Fibroblast of the conjunctiva (primary cell): ENCODE measurements at places on chromosomes 3 and 15.

GRCh38 chr3:50303013-50303815 lies at the start of gene HYAL1:
HYAL1 (minus strand) TSS chr3:50303574; CDS start chr3:50302956, 618 bp downstream.
- no peak for DNase-seq

DNA sequence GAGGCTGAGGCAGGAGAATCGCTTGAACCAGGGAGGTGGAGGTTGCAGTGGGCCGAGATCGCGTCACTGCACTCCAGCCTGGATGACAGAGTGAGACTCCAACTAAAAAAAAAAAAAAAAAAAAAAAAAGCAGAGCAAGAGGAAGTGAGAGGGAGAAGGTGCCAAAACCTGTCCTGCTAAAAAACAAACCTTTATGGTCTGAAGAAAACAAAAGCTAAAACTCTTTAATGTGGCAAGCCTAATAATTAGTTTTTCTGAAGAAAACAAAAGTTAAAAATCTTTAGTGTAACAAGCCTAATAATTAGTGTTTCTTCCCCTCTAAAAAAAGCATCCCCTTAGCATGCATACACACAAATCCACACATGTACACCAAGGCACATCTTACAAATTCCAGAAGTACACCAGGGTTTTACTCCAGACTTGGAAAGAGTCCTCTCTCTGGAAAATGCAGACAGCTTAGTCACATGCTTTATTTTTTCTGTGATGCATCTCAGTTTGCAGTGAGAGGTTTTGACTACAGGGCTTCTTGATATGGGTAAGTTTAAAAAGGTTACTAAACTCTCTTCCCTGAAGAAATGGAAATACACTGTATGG lies 65.9 kb downstream of the HACD2 start:
- no peak for DNase-seq

DNA sequence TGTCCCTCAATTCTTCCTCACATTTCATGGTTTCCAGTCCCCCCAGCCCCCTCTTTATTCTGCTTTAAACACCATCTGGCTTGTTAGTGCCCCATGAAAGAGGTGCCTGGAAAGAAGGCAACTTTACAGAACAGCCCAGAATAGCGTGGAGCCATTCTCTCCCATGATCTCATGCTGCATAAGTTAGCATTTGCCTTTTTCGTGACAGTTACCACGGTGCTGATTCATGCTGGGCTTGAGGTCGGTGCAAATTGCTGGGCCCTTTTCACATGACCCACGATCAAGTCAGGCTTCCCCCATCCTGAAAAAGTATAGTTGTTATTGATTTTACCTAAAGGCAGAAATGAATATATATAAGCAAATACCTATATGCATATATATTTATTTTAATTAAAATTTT lies 29.6 kb downstream of the SQOR start:
- DNase-seq, result no peak

DNA sequence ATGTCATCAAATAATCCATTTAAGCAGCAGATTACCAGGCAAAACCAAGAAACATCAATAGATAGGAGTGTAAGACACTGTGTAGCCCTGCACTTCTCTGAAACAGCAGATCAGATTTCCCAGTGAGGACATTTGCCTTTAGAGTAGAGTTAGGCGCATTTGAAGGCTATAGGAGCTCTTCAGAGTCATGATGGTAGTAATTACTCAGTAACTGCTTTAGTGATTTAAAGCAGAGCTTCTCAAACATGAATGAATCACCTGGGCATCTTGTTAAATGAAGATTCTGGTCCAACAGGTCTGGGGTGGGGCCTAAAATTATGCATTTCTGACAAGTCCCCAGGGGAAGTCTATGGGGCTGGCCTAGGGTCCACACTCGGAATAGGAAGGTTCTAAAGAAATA lies 36.9 kb downstream of the THRB start:
- no peak for DNase-seq

DNA sequence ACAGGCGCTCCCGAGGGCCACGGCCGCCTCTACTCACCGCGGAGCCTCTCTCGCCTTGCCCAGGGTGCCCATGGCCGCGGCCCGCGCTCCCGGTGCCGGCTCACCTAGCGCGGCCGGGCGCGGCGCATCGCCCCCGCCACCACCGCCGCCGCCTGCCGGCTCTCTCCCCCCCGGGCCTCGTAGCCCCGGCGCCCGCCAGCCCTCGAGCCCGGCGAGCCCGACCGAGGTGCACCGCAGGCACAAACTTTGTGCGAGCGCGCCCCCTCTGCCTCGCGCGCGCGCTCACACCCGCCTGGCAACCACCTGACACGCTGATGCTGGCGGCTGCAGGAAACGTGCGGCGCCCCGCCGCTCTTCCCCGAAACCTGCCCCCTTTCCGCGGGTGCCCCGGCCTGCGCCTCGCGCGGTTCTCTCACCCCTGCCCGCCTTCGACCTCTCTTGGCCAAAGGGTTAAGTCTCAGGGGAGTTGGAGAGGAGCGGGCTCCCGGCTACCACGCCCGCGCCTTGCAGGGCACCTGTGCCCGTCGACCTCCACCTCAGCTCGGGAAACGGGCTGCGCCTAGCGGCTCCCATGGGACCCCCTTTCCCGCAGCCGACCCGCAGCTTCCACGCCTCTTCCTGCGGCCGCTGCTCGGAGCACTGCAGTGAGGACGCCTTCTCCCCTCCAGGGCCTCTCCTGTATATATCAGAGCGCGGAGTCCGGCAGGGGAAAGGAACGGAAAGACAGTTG lies at the start of gene RASGRP1:
Gene RASGRP1 (minus strand): TSS at position 258 of the 730 bp plus-strand sequence. CDS start 186 bp downstream, at position 72.
- no peak for DNase-seq

GRCh38 chr3:58474967-58475578 lies 16.8 kb upstream of the KCTD6 start:
- DNase-seq, result no peak

- DNase-seq, result no peak
These were observed 36.1 kb downstream of the FBXL2 start for GRCh38 chr3:33313331-33313730.

- DNase-seq, result peak; percentile 91
These were observed at the start of gene MESD for GRCh38 chr15:80989518-80990478. MESD (minus strand) TSS chr15:80989819; CDS start chr15:80989791, 28 bp downstream.

GRCh38 chr3:32428092-32429068 lies 36.7 kb downstream of the CMTM7 start:
- DNase-seq, result no peak

GRCh38 chr3:72957297-72957696 lies 39.3 kb upstream of the PPP4R2 start:
- no peak for DNase-seq

- no peak for DNase-seq
These were observed 67.8 kb upstream of the CHRNB4 start for GRCh38 chr15:78708713-78709260.

GRCh38 chr15:78050826-78051225 lies 26.7 kb downstream of the TBC1D2B start:
- no peak for DNase-seq

DNA sequence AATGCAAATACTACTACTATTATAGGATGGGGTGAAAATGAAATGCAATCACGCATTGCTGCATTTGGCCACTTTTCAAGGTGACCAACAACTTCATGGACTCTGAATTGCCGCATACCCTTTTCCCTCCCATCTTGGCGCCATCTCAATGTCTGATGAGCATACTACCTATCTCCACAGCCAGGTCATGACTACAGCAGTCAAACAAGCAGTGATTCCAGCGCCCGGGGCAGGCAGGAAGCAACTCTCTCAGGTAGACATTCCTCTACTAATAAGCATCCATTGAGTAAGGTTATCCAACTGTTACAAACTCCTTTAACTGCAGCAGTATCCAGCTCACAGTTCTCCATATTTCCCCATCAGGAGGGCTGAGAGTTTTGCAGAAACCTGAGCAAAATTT lies 155.4 kb downstream of the ADAMTS17 start:
- no peak for DNase-seq

DNA sequence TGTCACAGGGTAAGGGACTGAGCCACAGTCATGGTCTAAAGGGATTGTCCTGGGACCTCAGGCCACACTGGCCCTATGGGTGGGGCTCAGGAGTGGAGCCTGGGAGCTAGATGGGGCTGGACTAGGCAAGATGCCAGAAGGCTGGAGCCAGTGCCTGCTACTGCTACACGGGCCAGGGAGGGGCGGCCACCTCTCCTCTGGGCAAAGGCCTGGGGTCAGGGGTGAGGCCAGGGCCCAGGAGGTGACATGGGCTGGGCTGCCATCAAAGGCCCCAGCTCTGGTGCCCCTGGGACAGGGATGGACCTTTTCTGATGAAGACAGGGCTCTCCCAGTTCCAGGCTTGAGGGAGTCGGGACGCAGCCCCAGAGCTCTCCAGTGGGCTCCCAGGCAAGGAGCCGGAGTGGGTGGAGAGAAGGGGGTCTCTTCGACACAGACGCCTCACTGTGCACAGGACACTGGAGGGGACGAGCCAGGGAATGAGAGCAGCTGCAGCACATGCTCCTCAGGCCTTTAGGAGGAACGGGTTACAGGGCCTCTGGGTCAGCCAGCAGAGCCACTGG lies 62.1 kb upstream of the IQSEC1 start:
- no peak for DNase-seq

GRCh38 chr15:69298354-69298696 lies 387 bp upstream of the PAQR5 start:
- DNase-seq, result no peak

DNA sequence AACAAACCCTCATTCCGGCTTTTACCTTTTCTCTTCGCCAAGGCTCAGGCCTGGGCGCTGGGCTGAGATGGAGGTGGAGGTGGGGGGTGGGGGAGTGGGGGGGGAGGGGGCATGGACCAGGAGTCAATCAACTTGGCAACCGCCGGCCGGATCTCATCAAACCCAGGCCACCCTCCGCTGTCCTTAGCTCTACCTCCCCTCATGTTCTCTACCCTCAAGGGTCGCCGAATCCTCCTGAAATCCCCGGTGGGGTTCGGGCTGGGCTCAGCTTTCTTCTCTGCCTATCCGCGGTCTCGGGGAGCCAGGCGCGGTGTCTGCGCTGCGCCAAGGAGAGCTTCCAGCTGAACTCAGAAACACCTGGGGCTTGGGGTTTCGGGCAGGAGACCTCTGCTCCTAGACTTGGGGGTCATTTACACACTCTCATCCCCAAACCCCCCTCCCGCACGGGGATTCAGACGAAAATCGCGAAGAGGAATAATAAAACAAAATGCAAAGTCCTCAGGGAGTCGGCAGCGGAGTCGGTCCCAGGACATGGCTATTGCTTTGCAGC lies 2.5 kb downstream of the ONECUT1 start:
- DNase-seq, result no peak

GRCh38 chr15:33148129-33148751 lies 46.3 kb downstream of the FMN1 start:
- no peak for DNase-seq

DNA sequence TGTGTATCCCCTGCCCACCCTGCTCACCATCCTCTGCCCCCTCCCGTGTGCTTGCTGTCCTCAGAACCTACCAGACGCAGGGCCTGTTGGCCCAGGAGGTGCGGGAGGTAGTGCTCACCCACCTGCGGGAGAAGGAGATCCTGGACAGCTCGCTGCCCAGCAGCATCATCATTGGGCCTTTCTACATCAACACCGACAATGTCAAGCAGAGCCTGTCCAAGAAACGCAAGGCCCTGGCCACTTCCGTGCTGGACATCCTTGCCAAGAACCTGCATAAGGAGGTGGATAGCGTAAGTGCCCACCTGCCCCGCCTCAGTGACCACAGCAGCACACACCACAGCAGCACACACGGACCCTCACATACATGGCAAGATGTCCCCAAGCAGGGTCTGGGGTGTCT lies 33.0 kb downstream of the DNAH1 start:
- DNase-seq, result no peak

DNA sequence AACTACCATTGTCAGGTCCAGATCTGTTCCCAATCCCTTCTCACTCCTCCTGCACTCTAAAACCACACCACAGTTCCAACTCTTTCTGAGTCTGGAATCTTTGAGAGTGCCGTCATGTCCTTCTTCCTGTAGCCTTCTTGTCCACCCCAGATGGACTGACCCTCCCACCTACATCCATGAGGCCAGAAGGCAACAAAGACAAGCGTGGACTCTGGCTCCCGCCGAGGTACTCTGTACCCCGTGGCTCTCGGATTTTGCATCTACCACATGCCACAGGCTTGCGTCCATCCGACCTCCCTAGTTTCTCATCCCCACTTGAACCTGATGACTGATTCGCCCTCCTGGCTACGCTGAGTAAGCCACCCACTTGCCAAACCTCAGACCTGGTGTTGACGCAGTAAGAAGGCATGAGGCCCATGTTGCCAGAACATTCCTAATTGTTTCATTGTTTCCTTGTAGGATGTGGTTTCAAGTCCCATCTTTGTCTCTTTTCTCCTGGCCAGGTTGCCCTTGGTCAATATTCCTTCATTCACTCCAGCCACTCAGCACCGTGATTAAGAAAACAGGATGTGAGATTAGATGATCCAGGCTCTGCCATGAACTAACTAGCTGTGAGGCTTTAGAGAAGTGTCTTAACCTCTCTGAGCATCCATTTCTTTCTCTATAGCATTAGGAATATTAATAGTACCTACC lies 1.1 kb upstream of the ZBTB38 start:
- peak; percentile 96 for DNase-seq

DNA sequence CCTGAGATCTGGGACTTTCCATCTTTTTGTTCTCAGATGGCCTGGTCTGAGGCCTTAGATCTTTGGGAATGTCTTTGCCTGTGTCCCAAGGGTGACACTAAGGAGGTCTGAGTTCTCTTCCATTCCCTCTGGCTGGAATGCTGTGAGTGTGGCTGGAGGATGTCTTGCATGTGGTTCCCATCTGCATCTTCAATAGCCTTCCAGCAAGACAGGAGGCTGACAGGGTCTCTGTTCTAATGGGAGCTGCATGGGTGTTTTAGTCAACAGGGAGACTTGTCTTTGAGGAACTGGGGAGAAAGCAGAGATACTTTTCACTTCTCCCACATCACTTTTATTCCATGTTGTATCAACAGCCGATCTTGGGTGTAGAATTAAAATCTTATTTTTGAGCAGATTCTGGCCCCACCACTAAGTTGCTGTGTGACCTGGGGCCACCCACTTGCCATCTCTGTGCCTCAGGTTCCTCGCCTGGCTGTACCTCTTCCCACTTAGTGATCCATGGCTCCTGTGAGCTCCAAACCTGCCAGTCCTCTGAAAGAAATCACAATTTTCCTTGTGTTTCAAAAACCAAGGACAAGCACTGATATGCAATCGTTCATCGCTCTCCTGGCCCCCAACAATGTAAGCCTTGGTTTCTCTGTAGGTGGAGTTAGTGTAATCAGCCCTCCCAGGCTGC lies 75.2 kb downstream of the LSM3 start:
- DNase-seq, result no peak

DNA sequence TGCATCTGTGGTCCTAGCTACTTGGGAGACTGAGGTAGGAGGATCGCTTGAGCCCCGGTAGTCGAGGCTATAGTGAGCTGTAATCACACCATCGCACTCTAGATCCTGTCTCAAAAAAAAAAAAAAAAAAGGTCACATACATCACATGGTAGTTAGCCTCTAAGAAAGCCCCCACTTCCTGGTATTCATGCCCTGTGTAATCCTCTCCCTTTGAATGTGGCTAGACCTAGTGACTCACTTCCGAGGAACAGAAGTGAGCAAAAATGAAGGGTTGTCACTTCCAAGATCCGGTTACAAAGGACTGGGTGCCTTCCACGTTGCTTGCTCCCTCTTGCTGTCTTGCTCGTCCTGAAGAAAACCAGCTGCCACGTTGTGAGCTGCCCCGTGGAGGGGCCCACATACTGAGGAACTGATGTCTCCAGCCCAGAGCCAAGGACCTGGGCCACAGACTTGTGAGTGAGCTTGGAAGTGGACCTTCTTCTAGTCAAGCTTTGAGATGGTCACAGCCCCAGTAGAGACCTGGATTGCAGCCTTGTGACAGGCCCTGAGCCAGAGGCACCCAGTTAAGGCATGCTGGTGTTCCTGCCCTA lies 12.6 kb upstream of the LCTL start:
- no peak for DNase-seq
